Amniotic stem cell (primary cell): ENCODE measurements at places on chromosomes 7 and 10.

GRCh38 chr10:94403380-94404213 lies 1.3 kb downstream of the TBC1D12 start:
- peak; percentile 22 for DNase-seq

DNA sequence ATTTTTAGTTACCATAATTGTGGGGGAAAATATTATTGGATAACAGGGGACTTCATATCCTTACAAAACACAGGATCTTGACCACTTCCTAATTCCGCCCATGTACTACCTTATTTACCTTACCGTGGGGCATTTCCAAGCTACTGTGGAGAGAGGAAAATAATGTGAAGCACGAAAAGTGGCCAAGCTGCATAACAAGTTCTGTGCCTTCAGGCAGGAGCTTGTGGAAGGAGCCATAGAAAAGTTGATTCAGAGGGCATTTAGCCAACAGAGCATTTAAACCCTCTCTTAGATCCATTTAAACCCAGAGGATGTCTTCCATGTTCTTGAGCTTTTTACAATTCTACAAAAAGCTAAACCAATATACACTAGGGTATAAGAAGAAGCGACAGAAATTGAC lies 41.6 kb downstream of the DNAJB9 start:
- no peak for DNase-seq

DNA sequence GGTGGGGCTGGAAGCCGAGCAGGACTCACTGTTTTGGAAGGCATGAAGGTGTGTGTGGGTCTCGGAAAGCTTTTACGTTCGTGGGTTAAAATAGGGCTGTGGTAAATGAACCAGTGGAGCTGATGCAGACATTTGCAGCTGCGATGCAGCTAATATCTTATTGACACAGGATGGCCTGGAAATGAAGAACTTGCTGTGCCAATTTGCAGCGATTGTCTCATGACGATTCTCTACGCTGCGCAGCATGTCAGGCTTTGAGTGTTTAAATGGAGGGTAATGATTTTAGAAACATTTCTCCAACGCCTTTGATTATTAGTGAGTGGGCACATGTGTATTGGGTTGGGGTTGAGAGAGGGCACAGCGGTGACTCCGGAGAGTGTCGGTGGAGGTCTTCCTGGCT lies 136.0 kb downstream of the ACTR3B start:
- DNase-seq = no peak

DNA sequence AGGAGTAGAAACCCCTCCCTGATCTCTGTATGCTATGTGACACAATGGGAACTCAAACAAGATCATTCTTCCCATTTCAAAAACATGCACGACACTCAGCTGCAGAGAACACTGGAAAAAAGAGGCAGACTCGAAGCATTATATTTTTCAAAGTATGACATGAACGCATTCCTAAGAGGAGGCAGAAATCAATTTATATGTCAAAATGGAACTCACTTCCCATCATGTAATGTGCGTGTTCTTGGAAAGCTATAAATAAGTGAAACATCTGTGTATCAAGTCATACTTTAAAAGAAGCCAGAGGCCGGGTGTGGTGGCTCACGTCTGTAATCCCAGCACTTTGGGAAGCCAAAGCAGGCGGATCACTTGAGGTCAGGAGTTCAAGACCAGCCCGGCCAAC lies 142.7 kb downstream of the ICA1 start:
- no peak for DNase-seq

- DNase-seq = no peak
Measured at GRCh38 chr7:37311355-37311754, 137.3 kb downstream of the ELMO1 start.
